ENCODE measurements at places on chromosomes 2 and 18.

- no peak for DNase-seq
Measured at GRCh38 chr2:70565039-70565731, 11.6 kb upstream of the TGFA start.

GRCh38 chr18:48702346-48703027 is 163.7 kb downstream of the CTIF start:
- DNase-seq = no peak

GRCh38 chr18:74110976-74111375 is 36.7 kb downstream of the FBXO15 start:
- DNase-seq = no peak

- DNase-seq = no peak
Measured at GRCh38 chr2:238883421-238883901, 35.6 kb downstream of the TWIST2 start.

- DNase-seq = no peak
Measured at GRCh38 chr2:122366427-122366826, 611.0 kb downstream of the TSN start.

GRCh38 chr2:109613922-109614714 is at the start of the genes SEPTIN10 and SOWAHC:
TSS of gene SEPTIN10 (minus strand) at chr2:109613966. CDS start at chr2:109613827, 139 bp downstream.
TSS of gene SOWAHC (plus strand) at chr2:109614364. CDS start at chr2:109614490, 126 bp downstream.
- DNase-seq = peak; percentile 97

- peak; percentile 49 for DNase-seq
Measured at GRCh38 chr2:33441235-33441810, 35.1 kb upstream of the RASGRP3 start.

GRCh38 chr2:9045595-9045994 is 42.1 kb upstream of the MBOAT2 start:
- DNase-seq = no peak

DNA sequence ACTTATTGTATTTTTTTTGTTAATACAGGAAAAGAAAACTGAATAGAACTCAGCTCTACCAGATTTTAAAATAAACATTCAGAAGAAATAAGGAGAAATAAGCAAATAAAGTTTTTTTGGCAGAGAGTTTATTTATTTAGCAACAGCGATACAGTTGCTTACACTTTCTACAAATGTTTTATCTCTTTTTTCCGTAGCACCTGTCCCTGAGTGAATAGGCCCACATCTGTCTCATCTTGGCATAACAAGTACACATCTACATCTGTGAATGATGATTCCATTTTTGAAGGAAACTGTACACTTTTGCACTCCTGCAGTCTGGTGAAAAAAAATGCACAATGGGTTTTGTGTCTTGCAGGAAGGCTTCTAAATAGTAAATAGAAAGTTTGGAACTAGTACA is 783.6 kb upstream of the ZEB2 start:
- DNase-seq = no peak

DNA sequence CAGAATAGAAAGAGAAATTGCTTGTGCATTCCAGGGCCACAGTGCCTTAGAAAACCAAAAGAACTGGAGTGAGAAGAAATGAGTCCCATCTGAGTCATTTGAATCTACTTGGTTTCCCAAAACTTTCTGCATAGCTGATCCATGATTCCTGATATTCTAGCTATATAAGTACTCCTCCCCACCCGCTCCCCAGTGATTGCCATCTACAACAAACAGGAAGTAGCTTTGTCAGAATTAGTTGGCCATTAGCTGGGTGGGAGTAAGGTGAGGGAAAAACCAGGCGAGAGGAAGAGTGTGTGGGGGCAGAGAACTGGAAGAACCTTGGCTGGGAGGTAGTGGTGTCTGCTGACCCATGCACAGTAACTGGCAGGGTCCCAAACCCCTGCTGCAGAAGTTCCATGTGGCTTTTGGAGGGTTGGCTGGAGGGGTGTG is 122.1 kb downstream of the ACAA2 start:
- DNase-seq = no peak

- DNase-seq = no peak
Measured at GRCh38 chr2:105373344-105373781, 25.5 kb downstream of the FHL2 start.

DNA sequence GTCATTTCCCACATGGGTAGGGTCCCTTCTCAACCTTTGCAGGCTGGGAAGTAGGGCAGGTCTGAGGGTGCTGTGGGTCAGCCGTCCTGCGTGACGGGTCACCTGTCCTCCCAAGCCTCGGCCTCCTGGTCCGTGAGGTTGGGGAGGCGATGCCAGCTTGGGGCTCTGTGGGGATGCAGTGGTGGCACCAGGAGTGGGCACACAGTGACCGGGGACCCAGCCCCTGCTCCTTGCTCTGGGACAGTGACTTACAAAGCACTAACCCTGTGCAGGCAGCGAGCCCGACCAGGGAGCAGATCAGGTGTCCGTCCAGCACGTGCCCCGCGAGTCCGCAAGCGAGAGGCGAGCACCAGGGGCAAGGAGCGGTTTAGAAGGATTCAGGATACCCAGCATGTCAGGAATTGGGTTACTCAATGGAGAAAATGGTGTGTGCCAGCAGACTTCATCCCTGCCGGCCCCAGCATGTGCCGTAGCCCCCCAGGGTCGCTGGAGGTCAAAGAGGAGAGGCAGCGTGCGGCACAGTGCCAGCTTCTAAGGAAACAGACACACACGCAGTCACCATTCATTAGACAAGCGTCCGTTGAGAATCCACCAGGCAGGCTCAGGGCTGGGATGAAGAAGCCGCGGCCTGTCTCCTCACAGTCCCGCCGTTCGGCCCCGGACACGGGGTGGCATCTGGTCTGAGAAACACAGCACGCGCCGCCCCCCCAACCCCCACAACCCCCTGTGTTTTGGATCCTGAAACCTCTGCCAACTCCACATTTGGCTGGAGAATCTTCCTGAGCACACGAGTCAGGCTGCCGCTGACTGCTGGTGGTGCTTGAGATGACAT is 11.7 kb downstream of the COLEC11 start:
- DNase-seq = no peak

DNA sequence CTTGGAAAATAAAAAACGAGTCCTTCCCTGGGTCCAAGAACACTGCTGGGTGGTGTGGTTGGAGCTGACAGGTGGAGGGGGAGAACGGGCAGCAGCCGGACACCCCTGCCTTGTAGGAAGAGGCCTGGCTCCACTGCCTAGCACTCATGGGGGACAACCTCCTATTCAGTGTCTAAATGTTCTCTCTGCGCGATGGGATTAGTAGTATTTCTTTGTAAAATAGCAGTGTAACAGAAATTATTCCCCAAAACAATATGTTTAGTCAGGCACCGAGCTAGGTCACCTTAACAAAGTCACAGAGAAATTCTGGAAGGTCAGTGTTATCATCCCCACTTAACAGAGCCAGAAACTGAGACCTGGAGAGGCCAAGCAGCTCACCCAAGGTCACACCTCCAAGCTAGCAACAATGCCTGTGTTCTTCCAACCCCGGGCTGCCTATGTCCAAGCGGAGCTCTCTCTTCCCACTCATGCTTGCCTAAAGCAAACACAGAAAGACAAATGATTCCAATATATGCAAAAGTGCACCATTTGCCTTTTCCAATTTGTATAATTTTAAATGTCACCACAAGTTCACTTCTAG is 68.0 kb downstream of the STEAP3 start:
- DNase-seq = no peak

DNA sequence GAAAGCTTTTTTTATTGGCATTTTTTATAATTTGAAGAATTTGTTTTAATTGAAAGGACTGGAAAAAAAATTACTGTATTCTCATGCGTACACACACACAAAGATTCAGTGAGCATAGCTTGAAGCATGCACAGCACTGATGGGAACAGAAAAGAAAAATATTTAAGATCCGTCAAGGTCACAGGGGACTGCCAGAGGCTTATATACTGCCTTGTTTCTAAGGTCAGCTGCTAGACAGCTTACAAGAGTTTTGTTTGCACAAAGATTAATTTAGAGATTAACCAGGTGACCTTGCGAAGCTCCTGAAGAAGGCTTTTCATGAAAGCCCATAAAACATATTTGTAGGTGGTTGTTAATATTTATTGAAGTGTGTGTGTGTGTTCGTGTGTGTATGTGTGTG is 396.3 kb downstream of the TRIB2 start:
- no peak for DNase-seq

DNA sequence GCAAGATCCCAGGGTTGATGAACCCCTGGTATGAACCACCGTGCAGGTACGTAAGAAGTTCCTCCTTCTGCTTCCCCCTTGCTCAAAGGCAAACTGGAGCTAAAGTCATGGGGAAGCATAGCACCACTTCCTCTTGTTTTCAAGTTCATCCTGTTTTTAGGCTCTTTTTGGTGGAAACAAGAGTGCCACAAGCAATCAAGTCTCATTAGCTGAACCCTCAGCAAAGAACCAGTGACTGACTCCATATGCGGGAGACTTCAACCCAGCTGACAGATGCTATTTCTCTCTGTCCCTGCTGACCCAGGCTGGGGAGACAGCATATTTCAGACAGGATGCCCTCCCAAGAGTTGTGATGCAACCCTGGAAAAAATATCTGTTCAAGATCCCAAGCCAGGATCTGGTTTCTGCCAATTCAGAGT is 47.7 kb downstream of the BCL2 start:
- DNase-seq = no peak

DNA sequence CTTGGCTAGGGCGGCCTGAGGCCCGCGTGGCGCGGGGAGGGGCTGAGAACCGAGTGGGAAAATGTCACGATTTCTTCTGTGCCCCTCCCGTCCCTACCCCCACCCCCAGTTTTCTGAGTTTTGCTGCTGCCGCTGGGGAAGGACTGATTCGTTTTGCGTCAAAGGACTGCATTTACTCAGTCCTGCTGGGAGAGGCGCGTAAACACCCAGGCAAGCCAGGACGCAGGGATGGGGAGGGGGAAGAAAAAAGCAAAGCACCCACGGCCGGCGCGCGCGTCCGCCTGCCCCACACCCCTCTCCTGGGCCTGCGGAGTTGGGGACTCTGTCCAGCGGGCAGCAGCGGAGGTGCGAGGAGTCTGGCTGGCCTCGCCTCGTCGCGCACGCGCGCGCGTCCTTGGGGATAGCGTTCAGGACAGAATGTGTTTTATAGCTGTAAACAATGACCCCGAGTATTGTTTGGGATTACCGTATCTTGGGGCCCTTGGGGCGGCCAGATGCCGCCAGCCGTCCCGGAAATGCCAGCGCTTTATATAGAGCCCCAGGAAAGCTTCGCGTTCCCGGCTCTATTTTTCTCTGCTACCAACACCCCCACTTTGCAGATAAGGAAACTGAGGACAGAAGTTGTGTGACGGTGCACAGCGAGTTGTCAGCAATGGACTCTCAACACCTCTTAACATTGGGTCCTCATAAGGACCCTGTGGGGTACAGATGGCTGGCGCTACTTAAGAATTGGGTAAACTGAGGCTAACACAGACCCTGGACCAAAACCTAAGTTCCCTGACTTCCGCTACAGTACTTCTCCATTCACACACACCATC is 1.7 kb upstream of the FOSL2 start:
- peak; percentile 64 for DNase-seq

GRCh38 chr2:52862801-52863200 is 904.8 kb upstream of the CHAC2 start:
- DNase-seq = no peak

DNA sequence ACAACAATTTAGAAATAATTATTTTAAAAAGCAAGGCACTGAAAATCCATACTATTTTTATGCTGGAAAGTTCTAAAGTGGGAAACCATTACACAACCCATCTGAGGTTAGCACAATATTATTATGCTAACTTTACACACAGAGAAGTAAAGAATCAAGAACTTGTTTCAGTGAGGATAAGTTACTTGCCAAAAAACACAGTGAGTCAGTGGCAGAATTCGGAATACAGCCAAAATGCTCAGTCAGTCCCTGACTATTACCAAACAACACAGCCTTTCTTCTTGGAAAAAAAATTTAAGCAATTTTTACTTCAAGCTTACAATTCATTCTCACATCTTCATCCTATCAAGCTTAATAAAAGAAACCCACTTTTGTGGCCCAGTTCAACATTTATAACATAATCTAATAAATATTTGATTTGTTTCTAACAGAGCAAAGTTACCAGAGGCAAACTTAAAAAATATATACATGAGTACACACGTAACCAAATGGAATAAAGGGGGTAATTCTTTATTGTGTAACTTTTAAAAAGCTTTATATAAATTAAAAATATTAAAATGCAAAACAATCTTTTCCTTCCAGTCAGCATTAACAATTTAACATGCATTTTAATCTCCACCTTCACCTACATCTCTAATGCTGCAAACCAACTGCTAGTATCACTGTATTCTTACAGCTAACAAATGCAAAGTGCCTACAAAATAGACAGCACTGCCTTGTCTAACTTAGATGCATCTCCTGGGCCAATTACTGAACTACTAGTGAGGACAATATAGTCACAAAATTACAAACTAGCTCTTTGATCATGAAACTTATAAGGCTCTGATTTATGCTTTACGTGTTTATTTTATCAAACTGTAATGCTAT is 55.2 kb downstream of the CCDC88A start:
- peak; percentile 58 for DNase-seq

GRCh38 chr2:225742487-225742886 is 343.0 kb downstream of the NYAP2 start:
- DNase-seq = no peak

DNA sequence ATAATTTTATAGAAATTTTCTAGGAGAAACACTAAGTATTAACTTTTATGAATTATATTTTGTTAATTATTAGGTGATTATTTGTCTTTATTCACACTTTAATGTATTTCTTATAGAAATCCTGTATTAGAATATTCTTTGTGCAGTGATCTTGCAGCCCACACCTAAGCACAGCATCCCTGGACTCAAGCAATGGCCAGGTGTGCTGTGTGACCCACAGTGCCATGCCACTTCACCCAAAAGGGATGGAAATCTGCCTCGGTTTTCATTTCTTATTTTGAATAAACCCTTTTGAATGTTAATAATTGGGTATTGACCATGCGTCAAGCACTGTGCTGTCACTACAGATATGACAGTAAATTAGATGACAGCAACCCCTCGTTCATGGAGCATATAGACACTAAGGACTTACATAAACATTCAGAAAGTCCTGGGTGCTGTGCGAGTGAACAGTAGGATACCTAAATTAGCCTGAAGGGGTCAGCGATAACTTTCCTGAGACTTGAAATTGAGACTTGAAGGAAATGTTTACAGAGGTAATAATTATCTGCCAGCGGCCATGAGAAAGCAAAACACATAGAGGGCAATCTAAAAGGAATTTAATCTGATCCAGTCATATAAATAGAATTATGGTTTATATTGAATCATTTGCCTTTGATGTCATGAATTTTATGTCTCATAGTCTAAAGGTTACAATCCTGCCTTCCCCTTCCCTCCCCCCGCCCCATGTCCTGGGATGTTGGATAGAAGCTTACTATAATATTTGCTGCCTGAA is 52.7 kb upstream of the CALCRL start:
- DNase-seq = peak; percentile 31

- DNase-seq = no peak
Measured at GRCh38 chr18:76056471-76057110, 438.5 kb downstream of the ZNF516 start.

GRCh38 chr2:60441800-60442199 is 111.7 kb downstream of the BCL11A start:
- no peak for DNase-seq

Data from Calu3 (cell line).